ENCODE measurements at places on chromosomes 1 and 21.

DNA sequence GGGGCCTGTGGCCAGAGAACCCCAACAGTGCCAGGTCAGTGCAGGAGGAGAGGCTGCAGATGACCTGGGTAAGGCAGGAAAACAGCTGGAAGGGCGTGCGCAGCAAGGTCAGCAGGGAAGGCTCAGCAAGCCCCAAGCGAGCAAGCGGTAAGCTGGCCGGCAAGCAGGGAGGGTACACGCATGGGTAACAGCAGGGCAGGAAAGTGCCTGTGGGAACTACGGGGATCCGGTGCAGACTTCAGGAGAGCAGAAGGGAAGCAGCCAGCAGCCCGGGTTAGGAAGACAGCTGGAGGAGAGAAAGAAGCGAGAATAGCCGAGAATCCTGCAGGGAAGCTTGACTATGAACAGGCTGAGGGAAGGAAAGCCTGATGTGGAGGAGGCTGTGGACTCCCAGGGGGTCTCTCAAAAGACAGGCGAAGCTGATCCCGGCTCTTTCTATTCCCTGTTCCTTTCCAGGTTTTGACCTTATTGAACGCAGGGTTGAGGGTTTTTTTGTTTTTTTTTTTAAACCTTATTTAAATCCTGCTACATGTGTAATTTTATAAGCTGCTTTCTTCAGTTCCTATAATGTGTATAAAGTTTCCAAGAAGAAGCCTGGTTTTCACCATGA is 20.9 kb downstream of the UMODL1 start:
- no peak for DNase-seq

DNA sequence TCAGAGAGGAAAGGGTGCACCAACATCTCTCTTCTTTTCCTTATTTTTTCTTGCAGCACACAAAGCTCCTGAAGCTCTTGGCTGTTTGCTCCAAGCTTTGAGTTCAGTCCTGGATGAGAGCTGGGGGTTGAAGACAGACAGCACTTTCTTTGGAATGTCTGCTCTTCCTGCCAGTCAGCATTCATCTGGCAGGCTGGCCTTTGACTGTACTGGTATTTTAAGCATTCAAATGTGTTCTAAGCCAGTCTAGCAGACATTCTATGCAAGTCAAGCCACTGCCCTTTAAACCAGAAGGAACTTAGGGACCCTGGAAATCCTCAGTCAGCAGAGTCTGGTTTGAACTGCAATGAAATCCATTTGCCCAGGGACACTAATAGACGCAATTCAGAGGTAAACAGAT is 45.0 kb downstream of the XCL1 start:
- no peak for DNase-seq

DNA sequence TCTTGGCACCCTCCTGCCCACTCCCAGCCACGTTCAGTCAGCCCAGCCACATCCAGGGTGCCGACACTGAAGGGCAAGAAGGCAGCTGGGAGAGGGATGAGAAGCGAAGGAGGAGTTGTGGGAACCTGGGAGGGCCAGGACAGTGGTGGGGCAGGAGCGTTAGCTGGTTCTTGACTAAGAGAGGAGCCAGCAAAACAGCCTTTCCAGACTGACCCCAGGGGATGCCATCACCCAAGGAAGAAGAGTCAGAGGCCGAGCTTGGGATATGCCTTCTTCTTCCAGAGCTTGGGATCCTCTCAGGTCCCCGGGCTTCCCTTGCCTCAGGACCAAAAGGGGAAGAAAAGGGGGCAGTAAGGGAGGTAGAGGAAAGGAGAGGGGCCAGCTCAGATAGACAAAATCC is 7.2 kb downstream of the INKA2 start:
- no peak for DNase-seq

- DNase-seq, result no peak
Measured at GRCh38 chr1:206065547-206066145, 12.7 kb downstream of the RHEX start.

DNA sequence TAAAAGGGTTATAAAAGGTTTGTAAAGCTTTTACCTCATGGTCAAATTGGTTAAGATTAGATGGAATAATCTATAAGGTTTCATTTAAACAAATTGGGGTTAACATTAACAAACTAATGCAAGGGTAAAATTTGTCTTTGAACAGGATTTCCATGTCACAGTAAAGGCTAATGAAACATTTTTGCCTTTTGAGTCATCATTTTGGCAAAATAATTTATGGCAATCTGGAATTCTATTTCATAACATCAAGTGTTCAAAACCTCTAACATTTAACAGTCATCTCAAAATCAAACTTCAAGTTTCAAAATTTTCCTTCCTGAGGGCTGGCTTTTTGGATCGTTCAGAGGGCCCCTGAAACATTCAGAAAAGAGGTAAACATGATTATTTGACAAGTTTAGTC is 6.6 kb upstream of the CD46 start:
- peak; percentile 26 for DNase-seq

- DNase-seq, result no peak
Measured at GRCh38 chr1:205989786-205990185, 13.4 kb downstream of the RAB7B start.

DNA sequence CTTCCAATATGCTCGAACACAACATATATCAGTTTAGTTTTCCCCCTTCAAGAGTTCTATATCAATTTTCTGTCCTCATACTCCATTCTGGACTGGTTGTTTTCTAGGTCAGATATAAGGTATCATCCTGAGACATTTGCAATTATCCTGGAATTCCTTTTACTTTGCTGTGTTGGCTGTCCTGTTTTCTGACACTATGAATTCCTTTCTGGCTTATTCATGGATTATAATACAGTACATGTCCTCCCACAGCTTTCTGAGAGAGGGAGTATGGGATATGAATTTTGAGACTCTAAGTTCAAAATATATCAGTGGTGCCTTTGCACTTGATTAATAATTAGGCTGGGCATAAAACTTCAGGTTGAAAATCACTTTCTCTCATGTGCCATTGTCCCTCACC is 11.9 kb downstream of the PHTF1 start:
- no peak for DNase-seq

DNA sequence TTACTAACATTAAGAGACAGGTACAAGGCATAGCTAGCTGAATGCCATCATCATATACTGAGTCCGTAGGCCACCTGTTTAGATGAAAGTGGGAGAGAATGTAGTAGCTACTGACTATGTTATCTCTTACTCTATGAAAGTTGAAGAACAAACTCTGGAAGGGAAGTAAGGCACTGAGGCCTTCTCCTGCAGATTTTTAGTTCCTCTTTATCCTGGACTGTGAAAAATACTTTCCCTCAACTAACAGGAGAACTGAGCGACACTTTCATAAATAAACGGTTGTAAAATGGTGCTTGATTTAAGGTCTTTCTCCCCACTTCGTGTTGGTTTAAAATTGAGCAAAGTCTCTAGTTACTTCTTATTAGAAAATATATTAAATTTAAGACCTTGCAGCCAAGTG is 101.9 kb downstream of the FNBP1L start:
- no peak for DNase-seq

GRCh38 chr21:39083377-39084008 is 99.8 kb downstream of the PSMG1 start:
- DNase-seq, result no peak

DNA sequence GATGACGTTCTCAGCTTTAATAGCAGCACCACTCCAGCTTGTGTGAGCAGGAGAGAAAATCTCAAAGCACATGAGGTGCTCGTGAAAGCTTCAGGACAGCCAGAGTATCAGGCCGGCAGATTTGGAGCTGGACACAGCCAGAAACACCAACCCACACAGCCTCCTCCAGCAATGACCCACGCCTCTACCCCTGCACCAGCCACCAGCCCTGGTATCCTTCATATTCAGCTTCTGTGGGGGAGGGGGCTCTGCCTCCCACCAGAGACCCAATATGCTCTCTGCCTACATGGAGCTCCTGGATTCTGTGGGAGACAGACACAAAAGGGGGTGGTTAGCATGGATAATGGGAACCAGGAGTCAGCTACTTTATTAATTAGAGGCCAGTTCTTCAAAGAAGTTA is 133.6 kb upstream of the FMN2 start:
- no peak for DNase-seq

GRCh38 chr1:29201595-29202051 is 19.9 kb upstream of the SRSF4 start:
- DNase-seq, result no peak

DNA sequence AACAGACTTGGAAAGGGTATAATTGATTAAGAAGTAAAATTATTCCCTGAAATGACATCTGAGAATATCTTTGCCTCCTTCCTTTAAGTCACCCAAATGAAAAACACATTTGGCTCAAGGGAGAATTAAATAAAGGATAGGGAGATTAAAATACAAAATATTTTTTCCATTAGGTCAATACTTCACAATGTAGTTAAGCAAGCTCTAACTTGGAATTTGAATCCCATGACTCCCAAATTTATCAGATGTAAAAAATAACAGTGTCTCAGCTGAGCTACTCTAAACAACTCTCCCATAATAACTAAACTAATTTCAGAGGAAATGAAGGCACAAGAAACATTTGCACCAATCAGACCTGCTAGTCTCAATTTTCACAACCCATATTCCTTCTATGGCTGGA is 6.5 kb upstream of the NMNAT2 start:
- DNase-seq, result no peak

GRCh38 chr1:61241411-61241838 is 159.1 kb downstream of the NFIA start:
- no peak for DNase-seq

GRCh38 chr1:15457585-15457984 is 1.1 kb downstream of the CELA2A start:
- no peak for DNase-seq

- no peak for DNase-seq
Measured at GRCh38 chr1:162876751-162877150, 15.8 kb upstream of the CCDC190 start.

DNA sequence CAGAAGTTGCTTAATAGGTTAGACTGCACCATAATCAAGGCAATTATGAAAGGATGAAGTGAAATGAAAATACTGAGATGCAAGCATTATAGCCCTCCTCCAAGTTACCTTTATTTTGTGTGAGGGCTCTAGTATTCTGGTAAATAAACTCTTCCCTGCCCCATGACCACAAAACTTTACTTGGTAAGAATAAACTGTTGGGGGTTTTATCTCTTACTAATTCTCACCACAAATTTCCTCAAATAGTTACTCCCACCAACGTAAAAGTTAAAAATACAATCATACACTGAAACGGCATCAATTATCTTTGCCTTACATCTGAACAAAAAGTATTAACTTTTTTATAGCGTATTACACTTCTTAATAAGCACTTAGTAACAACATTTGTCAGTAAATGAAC is 29.5 kb downstream of the C21orf91 start:
- DNase-seq, result no peak

DNA sequence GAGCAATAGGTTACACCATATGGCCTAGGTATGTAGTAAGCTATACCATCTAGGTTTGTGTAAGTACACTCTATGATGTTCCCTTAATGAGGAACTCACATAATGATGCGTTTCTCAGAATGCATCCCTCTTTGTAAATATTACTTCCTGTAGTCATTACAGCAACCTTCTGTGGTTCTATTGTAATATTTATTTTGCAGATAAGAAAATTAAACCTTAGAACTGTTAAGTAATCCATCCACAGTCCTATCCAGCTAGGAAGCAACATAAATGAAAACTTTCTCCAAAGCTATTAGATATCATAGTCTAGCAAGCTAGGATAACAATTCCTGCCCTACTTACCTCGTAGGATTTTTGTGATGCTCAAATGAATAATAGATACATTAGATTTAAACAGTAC is 88.7 kb downstream of the WLS start:
- DNase-seq, result no peak

- no peak for DNase-seq
Measured at GRCh38 chr1:93033785-93034184, 45.3 kb upstream of the MTF2 start.

DNA sequence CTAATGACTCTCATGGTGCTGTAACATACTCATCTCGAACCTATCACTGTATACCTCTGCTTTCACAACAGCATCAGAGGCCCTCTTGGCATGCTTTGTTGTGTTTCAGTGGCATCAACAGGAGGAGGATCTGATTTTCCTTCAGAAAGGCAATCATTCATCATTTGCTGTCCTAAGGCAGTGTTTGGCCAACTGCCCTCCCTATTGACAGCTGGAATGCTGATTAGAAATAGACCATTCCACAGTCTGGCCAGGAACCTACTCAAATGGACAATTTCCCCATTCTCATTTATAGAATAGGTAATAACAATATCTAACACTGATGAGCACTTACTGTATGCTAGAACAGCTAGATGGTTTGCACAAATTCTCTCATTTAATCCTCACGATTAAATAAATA is 310.6 kb upstream of the PTBP2 start:
- no peak for DNase-seq

GRCh38 chr21:35063428-35064172 is 14.5 kb upstream of the RUNX1 start:
- DNase-seq, result no peak

- no peak for DNase-seq
Measured at GRCh38 chr1:162357681-162358266, 18.9 kb downstream of the SPATA46 start.

DNA sequence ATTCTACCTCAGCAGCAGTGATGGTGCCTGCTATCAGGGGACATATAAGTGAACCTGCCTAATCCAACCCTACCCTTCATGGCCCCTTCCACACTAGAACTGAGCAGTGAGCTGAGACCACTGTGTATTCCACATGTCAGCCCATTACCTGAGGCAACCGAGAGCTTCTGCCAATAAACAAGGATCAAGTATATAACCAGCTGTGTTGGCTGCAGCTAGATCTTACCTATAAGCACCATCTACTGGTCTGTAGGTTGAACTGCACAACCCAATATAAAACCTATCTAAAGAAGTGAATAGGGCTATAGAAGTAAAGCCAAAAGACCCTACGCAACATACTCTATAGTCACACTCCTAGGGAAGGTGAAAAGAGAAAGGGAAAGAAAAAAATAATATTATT is 376.9 kb downstream of the HHIPL2 start:
- no peak for DNase-seq

DNA sequence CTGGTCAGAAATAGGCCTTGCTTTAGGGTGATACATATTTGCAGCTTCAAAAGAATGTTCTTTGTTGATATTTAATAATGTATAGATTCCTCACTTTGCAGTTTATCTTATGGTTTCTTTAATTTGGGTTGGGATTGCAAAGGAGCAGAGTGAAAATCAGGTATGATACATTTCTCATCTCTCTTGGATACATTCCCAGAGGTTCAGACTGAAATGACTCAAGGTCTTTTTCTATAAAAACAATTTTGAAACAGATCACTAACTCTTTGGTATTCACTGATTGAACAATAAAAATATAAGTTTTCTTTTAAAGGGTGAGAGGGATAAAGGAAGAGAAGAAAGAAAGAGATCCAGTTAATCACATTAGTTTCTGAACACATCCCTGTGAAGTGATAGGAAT is 606.5 kb upstream of the CAMK1G start:
- DNase-seq, result no peak

DNA sequence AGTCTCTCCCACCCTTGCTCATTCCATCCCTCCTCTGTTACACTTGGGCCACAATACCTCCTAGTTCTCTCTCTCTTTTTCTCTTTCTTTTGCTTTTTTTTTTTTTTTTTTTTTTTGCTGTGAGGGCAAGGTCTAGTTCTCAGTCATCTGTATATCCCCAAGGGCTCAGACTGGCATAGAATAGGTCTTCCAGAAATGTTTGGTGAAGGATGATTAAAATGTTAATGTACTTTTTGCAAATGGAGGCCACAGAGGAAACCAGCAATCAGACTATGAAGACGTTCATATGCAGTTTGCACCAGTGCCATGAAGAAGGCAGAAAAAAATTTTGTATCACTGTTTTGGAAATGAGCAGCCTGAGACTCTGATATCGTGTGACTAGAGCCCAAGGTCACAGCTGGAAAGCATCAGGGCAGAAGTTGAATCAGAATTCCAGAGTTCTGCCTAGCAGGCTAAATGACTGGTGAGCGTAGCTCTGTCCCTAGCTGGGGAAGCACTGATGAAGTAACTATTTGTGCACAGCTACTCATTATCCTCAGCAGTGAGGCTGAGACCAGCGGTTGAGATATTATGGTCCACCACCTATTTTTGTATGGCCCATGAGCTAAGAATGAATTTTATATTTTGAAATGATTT is 186.5 kb downstream of the TGFBR3 start:
- DNase-seq, result peak; percentile 88

All from HS-5 (cell line).